Activated CD8-positive, alpha-beta T cell treated with anti-CD3 and anti-CD28 coated beads for 36 hours (primary cell): ENCODE measurements at places on chromosomes 13 and 19.

GRCh38 chr13:78592584-78592983 is 10.8 kb downstream of the POU4F1 start:
- H3K27me3 ChIP-seq: peaks cover 75% of the 10 kb centered on the region
- no peak overlapping the region for H3K4me3 ChIP-seq
- no peak for DNase-seq
- peaks cover 2% of the 10 kb centered on the region for H3K4me1 ChIP-seq
- peaks cover 5% of the 10 kb centered on the region for H3K36me3 ChIP-seq

- peaks cover 5% of the 10 kb centered on the region for H3K36me3 ChIP-seq
- no peaks in the 10 kb centered on the region for H3K27me3 ChIP-seq
- no peak overlapping the region for H3K27ac ChIP-seq
- no peak for DNase-seq
- peaks cover 11% of the 10 kb centered on the region for H3K4me1 ChIP-seq
- H3K4me3 ChIP-seq: no peak overlapping the region
These were observed 24.6 kb downstream of the PAK4 start for GRCh38 chr19:39150235-39150634.

DNA sequence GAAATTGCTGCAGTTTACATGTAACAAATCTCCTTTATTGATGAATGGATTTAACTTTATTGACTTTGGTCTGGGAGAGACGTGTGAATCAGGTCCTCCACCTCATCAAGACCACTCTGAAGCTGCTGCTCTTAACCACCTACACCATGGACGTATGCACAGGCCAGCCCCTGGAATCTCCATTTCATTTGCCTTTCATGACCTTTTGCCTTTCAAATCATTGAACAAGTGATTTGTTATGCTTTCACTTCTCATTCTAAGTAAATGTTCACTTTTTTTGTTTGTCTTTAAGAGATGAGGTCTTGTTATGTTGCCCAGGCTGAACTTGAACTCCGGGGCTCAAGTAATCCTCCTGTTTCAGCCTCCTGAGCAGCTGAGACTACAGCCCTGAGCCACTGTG is 240.0 kb upstream of the SERP2 start:
- H3K4me1 ChIP-seq: peaks cover 6% of the 10 kb centered on the region
- H3K36me3 ChIP-seq: no peaks in the 10 kb centered on the region
- DNase-seq: no peak
- no peak overlapping the region for H3K27ac ChIP-seq
- H3K27me3 ChIP-seq: peaks cover 2% of the 10 kb centered on the region

- no peak for DNase-seq
- H3K27ac ChIP-seq: no peak overlapping the region
- no peaks in the 10 kb centered on the region for H3K27me3 ChIP-seq
- H3K4me1 ChIP-seq: peaks cover 26% of the 10 kb centered on the region
These were observed 491 bp downstream of the CCER2 start for GRCh38 chr19:38911388-38912001.

DNA sequence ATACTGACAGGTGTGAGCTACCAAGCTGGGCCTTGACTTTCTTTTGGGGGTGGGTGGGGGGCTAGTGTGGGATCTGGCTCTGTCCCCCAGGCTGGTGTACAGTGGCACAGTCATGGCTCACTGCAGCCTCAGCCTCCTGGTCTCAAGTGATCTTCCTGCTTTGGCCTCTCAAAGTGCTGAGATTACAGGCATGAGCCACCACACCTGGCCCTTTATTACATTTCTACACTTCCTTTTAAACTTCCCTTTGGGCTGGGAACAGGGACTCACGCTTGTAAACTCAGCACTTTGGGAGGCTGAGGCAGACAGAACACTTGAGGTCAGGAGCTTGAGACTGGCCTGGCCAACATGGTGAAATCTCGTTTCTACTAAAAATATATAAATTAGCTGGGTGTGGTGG is 12.0 kb downstream of the FTL start:
- H3K27me3 ChIP-seq: no peaks in the 10 kb centered on the region
- no peak overlapping the region for H3K27ac ChIP-seq
- H3K36me3 ChIP-seq: peaks cover 28% of the 10 kb centered on the region

DNA sequence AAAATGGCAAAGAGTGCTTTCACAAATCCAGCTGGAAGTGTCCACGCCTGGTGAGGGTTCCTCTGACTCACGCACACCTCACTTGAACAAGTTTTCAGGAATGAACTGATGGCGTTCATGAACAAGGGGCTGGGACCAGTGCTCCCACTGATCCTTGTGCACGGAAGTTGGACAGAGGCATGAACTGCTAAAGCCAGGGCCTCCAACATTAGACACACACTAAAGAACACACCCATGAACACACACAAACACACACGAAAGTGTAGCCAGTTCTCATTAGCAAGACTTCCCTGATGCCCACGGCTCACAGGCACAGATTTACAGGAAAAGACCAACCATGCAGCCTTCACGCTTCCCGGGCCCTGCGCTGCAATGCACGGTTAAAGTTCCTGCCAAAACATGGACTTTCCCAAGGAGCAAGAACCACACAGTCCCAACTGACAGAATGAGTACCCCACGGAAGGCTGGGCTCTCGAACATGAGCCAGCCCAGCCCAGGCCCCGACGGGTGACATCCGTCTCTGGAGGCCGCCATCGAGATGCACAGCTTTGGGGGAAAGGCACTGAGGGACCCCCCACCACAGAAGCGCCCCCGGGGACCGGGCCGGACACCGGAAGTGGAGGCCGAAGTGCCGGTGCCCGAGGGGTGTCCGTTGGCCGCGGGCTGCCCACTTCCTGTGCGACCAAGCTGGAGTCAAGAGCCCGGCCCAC is 808 bp downstream of the DNMT1 start:
- no peaks in the 10 kb centered on the region for H3K27me3 ChIP-seq
- H3K36me3 ChIP-seq: peaks cover 38% of the 10 kb centered on the region
- peak; percentile 44 for DNase-seq
- peak overlapping the region; percentile 97 for H3K27ac ChIP-seq
- H3K4me3 ChIP-seq: peak overlapping the region; percentile 94

- H3K27me3 ChIP-seq: no peaks in the 10 kb centered on the region
- no peaks in the 10 kb centered on the region for H3K36me3 ChIP-seq
- no peak overlapping the region for H3K4me3 ChIP-seq
- H3K4me1 ChIP-seq: peaks cover 66% of the 10 kb centered on the region
These were observed 156.0 kb downstream of the KATNAL1 start for GRCh38 chr13:30151388-30151787.

DNA sequence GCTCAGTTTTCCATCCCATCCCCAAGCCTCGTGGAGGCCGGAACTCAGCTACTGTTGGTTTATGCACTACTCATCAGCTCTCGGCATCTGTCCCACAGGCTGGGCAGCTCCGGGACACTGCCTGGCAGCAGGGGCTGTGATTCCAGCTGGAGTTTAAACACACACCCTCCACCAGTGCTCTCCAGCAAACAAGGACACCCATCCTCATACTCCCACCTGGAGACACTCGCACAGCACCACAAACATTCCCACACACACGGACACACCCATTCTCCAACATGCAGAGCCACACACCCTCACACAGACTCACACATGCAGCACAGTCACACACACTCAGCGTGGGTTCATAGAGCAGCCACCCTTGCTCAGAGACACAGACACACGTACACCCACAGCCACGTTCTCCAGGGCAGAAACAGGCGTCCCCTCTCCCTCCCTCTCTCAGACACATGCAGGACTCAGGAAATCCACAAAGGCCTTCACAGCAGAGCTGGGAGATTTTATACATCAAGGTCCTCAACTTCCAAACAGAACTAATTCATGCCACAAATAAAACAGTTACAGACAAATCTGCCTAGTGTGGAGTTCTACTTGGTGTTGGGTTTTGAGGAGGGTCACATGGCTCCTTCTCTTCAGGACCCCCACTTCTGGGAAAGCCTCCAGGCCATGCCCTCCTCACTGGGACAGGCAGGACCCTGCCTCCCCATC is 785.4 kb downstream of the UQCRFS1 start:
- H3K36me3 ChIP-seq: no peaks in the 10 kb centered on the region
- H3K27ac ChIP-seq: no peak overlapping the region
- H3K27me3 ChIP-seq: peaks cover 2% of the 10 kb centered on the region
- no peak for DNase-seq
- no peak overlapping the region for H3K4me3 ChIP-seq

- peaks cover 30% of the 10 kb centered on the region for H3K4me1 ChIP-seq
- no peak overlapping the region for H3K27ac ChIP-seq
- H3K27me3 ChIP-seq: no peaks in the 10 kb centered on the region
- H3K36me3 ChIP-seq: peaks cover 17% of the 10 kb centered on the region
These were observed 1.3 kb downstream of the LSR start for GRCh38 chr19:35249848-35250711.

DNA sequence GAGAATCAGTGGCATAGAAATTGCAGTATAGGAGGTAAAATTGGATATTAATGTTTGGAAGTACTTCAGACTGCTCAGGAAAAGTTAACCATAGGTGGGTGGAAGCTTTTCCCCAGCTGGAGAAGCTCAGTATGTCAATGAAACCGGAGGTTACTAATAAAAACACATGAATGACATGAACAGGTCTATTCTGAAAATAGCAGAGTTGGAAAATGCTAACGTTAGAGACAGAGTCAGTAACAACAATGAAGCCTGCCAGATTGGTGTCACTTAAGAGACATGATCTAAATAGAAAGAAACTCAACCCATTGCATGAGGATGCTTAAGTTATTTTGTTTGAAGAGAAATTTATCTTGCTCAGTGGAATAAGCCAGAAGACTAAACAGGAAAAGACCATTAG is 364.5 kb downstream of the DNAJC15 start:
- H3K27me3 ChIP-seq: no peaks in the 10 kb centered on the region
- H3K4me1 ChIP-seq: no peaks in the 10 kb centered on the region
- H3K4me3 ChIP-seq: no peak overlapping the region
- no peak overlapping the region for H3K27ac ChIP-seq

GRCh38 chr13:91369441-91369831 is 21.9 kb downstream of the MIR17HG start:
- peaks cover 2% of the 10 kb centered on the region for H3K36me3 ChIP-seq
- H3K4me1 ChIP-seq: peaks cover 23% of the 10 kb centered on the region
- H3K27ac ChIP-seq: peak overlapping the region; percentile 60
- no peak overlapping the region for H3K4me3 ChIP-seq
- peak; percentile 68 for DNase-seq

- peak overlapping the region; percentile 99 for H3K4me3 ChIP-seq
- peak; percentile 78 for DNase-seq
- H3K4me1 ChIP-seq: peaks cover 19% of the 10 kb centered on the region
- no peaks in the 10 kb centered on the region for H3K27me3 ChIP-seq
- peak overlapping the region; percentile 90 for H3K27ac ChIP-seq
These were observed 2.4 kb downstream of the GADD45B start for GRCh38 chr19:2478278-2478755.

DNA sequence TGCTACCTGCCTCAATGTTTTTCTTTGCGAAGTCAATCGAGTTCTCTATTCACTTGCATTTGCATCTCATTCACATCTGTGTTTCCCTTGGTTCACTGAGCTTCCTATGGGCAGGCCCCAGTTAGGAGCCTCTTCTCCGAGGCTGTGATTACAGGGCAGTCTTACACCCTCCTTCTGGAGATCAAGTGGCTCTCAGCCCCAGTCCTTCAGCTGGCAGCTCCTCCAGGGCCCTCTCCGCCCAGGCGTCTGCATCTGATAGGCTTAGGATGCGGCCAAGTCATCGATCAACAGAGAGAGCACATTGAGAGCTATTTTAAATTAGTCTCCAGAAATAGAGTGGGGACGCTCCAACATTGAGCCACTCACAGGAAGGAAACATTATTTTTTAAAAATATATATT is 44.2 kb downstream of the MBNL2 start:
- H3K4me3 ChIP-seq: no peak overlapping the region
- H3K27ac ChIP-seq: no peak overlapping the region
- H3K36me3 ChIP-seq: peaks cover 9% of the 10 kb centered on the region
- no peak for DNase-seq

DNA sequence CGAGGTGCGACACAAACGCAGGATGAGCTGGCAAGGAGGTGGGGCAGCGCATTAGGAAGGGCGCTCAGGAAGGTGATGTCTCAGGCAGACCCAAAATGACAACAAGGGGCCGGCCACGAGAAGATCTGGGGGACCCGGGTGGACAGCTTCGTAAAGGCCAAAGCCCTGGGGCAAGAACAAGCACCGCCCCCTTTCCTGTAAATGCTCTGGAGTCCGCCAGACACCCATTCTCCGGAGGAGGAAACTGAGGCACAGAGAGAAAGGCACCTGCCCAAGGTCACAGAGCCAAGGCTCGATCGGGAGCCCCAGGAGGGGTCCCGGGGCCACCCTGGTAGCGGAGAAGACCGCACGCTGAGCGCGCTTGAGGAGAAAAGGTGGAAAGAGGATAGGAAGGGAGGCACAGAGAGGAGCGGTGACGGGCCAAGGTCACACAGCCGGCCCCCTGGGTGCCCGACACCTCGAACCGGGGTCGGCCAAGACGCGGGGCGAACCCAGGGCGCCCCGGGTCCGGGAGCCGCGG is 571 bp downstream of the SAFB2 start:
- peaks cover 62% of the 10 kb centered on the region for H3K4me1 ChIP-seq
- peak overlapping the region; percentile 100 for H3K27ac ChIP-seq
- DNase-seq: peak; percentile 39
- H3K4me3 ChIP-seq: peak overlapping the region; percentile 100
- peaks cover 70% of the 10 kb centered on the region for H3K36me3 ChIP-seq

DNA sequence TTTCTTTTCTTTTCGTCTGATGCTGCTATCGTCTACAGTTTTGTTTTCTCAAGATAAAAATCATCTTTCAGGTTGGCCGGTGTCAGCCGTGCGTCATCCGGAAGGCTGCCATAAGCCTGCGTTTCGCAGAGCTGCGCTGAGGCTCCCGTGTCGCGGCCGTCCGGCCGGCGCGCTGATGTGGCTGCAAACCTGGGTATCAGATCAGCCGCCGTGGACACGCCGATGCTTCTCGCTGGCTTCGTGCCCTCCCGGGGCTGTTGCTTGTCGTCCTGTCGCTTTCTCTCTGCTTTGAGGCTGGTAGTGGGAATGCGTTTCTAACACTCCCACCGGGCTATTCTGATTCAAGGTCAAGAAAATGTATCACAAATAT is 45.9 kb upstream of the TFDP1 start:
- H3K36me3 ChIP-seq: peaks cover 14% of the 10 kb centered on the region
- DNase-seq: no peak
- H3K27me3 ChIP-seq: no peaks in the 10 kb centered on the region
- peaks cover 3% of the 10 kb centered on the region for H3K4me1 ChIP-seq
- H3K27ac ChIP-seq: no peak overlapping the region
- H3K4me3 ChIP-seq: no peak overlapping the region

DNA sequence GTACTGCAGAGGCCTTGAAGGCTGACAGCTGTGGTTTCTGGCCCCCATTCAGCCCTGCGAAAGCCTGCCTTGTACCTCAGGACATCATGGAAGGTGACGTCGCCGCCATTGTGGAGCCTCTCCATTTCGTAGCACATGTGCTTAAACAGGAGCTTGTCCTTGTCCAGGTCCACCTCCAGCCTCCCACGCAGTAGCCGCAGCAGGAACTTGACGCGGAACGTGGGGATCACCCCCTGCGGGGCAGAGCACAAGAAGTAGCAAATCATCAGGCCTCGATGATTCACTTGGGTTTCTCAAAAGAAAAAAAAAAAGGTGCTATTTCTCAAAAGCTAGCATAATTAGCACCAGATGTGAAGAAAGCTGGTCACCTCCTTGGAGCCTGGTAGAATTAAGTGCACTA is 351.0 kb downstream of the NALCN start:
- H3K4me3 ChIP-seq: no peak overlapping the region
- no peaks in the 10 kb centered on the region for H3K36me3 ChIP-seq
- no peaks in the 10 kb centered on the region for H3K4me1 ChIP-seq
- no peak overlapping the region for H3K27ac ChIP-seq
- no peak for DNase-seq
